ENCODE measurements at places on chromosomes 12 and 14.

GRCh38 chr14:55964091-55964490, 154.1 kb upstream of the PELI2 start:
- DNase-seq = no peak

- no peak for DNase-seq
Observed at GRCh38 chr12:99146185-99146584, 501.1 kb downstream of the APAF1 start.

- DNase-seq = peak; percentile 73
Observed at GRCh38 chr12:642633-643474, 20.4 kb downstream of the NINJ2 start.

DNA sequence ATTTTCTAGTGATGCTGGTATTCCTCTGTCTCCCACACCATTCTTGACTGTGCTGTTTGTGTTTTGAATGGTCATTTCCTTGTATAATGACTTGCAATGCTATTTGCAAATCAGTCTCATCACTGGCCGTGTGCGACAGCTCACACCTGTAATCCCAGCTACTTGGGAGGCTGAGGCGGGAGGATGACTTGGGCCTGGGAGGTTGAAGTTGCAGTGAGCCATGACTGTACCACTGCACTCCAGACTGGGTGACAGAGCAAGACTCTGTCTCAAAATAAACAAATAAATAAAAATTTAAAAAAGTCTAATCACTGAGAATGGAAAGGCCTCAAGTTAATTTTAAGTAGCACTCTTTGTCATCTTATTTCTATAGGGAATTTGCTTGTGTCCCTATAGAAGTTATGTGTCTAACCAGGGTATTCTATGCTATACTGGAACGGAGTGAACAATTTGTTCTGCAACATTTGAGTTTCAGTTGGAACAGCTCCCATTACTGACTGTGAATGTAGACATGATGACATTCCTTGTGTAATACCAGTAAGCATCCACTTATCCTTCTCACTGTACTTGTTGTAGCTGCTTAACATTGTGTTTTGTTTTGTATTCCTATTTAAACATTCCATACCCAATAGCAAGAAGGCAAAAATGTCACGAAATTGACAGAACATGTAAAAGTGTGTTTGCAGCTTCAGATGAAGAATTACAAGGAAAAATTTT, 126.3 kb downstream of the MGST1 start:
- DNase-seq = no peak

- no peak for DNase-seq
Observed at GRCh38 chr12:94650143-94651056, at the start of gene TMCC3. TMCC3 (minus strand) TSS chr12:94650557; CDS start chr12:94650430, 127 bp downstream.

DNA sequence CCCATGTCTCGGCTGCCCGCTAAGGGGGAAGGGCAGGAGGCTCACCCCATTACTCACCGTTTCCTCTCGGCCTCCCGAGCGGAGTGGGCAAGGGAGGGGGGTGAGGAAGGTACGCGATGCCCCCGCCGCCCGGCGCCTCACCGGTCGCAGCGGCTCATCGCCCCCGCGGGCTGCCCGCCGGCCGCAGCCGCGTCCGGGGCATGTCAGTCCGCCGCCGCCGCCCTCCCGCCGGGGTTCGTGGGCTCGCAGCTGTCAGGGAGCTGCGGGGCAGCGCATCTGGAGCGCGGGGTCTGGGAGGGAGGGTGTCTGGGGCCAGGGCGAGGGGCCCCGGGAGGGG, 461 bp downstream of the SLC8A3 start:
- DNase-seq = no peak

Data from stimulated activated naive CD4-positive, alpha-beta T cell (primary cell).